ENCODE measurements at places on chromosomes 1 and 21. TPM values are rescaled to one million over a fixed set of nuclear protein-coding genes. Genes with fewer than 3 reads are reported as not detected.

DNA sequence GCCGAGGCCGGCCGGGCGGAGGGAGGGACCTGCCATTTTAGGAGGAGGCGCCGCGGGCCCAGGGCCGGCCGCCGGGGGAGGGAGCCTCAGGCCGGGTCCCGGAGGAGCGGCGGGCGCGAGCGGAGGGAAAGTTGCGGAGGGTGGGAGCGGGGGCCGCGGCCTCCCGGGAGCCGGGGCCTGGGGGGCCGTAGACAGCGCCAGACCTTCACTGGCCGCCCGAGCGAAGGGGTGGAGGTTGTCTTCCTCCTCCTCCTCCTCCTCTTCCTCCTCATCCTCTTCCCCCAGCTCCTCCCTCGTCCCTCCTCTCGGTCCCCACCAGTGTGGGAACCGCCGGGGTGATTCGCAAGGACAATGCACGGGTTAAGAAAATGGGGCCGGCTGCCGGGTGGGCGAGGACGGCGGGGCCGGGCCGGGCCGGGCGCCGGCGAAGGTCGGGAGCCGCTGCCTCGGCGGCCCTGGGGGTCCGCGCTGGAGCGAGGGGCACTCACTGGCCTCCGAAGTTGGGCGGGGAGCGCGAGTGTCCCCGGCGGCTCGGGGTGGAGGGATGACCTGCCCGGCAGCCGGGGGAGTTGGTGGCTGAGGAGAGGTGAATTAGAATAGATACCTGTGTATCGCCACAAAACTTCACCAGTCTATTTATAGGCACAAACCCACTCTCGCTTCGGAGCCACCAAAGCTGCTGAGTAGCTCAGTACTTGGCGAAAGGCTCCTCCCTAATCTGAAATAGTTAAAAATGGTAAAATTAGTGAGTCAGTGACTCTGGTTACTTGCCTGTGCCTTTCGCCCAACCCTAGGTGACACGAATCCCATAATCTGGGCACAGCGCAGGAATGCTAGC is 1.3 kb downstream of the DYRK1A start:
- peak; percentile 68 for DNase-seq
- peaks cover 42% of the 10 kb centered on the region for H3K4me1 ChIP-seq
- no peaks in the 10 kb centered on the region for H3K27me3 ChIP-seq
- peak overlapping the region; percentile 99 for H3K27ac ChIP-seq
- no peaks in the 10 kb centered on the region for H3K36me3 ChIP-seq

- H3K4me1 ChIP-seq = peaks cover 18% of the 10 kb centered on the region
- peak overlapping the region; percentile 56 for H3K27ac ChIP-seq
- DNase-seq = no peak
Measured at GRCh38 chr21:34987501-34988072, 61.5 kb downstream of the RUNX1 start.

- DNase-seq = no peak
- no peaks in the 10 kb centered on the region for H3K4me1 ChIP-seq
- no peak overlapping the region for H3K4me3 ChIP-seq
- H3K27ac ChIP-seq = no peak overlapping the region
Measured at GRCh38 chr1:169461390-169462000, 24.2 kb downstream of the SLC19A2 start.

- no peak overlapping the region for H3K4me3 ChIP-seq
- H3K27me3 ChIP-seq = no peaks in the 10 kb centered on the region
- no peak for DNase-seq
Measured at GRCh38 chr1:234645474-234645953, 35.5 kb upstream of the IRF2BP2 start.

DNA sequence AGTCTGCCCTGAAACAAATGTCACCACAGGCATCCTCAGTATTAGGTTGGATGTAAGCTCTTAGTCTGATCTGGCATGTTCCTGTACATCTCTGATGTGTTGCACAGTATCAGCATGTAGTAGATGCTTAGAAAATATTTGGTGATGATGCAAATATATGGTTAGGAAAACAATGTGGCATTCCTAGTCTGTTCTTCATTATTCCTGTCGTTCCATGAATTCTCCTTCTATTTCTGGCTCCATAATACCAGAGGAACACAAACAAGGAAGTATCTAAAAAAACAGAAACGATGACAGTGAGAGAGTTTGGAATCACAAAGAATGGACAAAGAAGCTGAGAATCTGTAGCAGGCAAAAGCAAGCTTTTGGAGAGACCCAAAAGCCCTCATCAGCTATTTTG is 236.6 kb downstream of the HHAT start:
- H3K4me1 ChIP-seq = no peaks in the 10 kb centered on the region
- no peak for DNase-seq
- H3K27ac ChIP-seq = no peak overlapping the region
- H3K36me3 ChIP-seq = no peaks in the 10 kb centered on the region

- H3K36me3 ChIP-seq = no peaks in the 10 kb centered on the region
- H3K4me1 ChIP-seq = no peaks in the 10 kb centered on the region
- DNase-seq = no peak
- no peak overlapping the region for H3K27ac ChIP-seq
- H3K4me3 ChIP-seq = no peak overlapping the region
Measured at GRCh38 chr1:241934866-241935265, 22.7 kb upstream of the BECN2 start.

GRCh38 chr1:240941701-240942370 is 329.9 kb upstream of the GREM2 start:
- no peak for DNase-seq
- no peak overlapping the region for H3K27ac ChIP-seq
- H3K4me3 ChIP-seq = no peak overlapping the region
- no peaks in the 10 kb centered on the region for H3K4me1 ChIP-seq
- H3K36me3 ChIP-seq = no peaks in the 10 kb centered on the region

- no peaks in the 10 kb centered on the region for H3K4me1 ChIP-seq
- H3K36me3 ChIP-seq = no peaks in the 10 kb centered on the region
- no peaks in the 10 kb centered on the region for H3K27me3 ChIP-seq
- H3K4me3 ChIP-seq = no peak overlapping the region
- DNase-seq = no peak
- no peak overlapping the region for H3K27ac ChIP-seq
Measured at GRCh38 chr1:22850681-22851080, 122.0 kb downstream of the LACTBL1 start.

DNA sequence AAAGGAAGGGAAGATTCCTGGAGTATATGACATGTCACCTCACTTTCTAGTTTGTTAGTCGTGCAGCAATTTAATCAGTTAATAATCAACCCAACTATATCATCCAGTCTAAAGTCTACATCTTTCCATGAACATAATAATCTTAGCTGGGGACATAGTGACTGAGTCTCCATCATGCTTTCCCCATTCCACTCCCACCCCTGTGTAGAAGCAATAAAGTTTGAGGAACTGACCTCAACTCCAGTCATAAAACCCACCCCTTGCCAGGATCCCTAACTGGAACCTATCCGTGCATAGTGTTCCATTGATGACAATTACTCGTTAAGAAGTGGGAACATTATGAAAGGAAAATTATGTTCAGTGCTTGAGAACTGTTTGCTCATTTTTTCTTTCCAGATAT is 48.9 kb upstream of the MROH9 start:
- H3K4me3 ChIP-seq = no peak overlapping the region
- H3K27ac ChIP-seq = peak overlapping the region; percentile 54
- H3K4me1 ChIP-seq = no peaks in the 10 kb centered on the region
- H3K27me3 ChIP-seq = no peaks in the 10 kb centered on the region
- no peaks in the 10 kb centered on the region for H3K36me3 ChIP-seq

- peaks cover 36% of the 10 kb centered on the region for H3K4me1 ChIP-seq
- no peak overlapping the region for H3K4me3 ChIP-seq
- H3K27me3 ChIP-seq = no peaks in the 10 kb centered on the region
Measured at GRCh38 chr1:46690931-46691421, 19.3 kb downstream of the TEX38 start.

- no peaks in the 10 kb centered on the region for H3K27me3 ChIP-seq
- H3K4me1 ChIP-seq = no peaks in the 10 kb centered on the region
- no peak overlapping the region for H3K4me3 ChIP-seq
- H3K27ac ChIP-seq = no peak overlapping the region
- H3K36me3 ChIP-seq = no peaks in the 10 kb centered on the region
Measured at GRCh38 chr1:72851597-72851996, 569.3 kb upstream of the NEGR1 start.

DNA sequence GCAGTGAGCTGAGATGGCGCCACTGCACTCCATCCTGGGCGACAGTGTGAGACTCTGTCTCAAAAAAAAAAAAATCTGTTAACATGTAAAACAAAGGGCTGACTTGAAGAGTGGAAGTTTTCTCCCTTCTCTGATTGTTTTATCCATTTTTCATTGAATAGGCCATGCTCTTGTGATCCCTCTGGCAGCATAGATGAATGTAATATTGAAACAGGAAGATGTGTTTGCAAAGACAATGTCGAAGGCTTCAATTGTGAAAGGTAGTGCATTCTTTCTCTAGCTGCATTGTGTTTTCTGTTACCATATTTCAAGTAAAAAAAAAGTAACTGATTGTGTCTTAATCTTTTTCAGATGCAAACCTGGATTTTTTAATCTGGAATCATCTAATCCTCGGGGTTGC is 69.6 kb upstream of the LAMC2 start:
- H3K27ac ChIP-seq = no peak overlapping the region
- DNase-seq = no peak
- H3K4me3 ChIP-seq = no peak overlapping the region
- H3K36me3 ChIP-seq = peaks cover 37% of the 10 kb centered on the region
- no peaks in the 10 kb centered on the region for H3K27me3 ChIP-seq

DNA sequence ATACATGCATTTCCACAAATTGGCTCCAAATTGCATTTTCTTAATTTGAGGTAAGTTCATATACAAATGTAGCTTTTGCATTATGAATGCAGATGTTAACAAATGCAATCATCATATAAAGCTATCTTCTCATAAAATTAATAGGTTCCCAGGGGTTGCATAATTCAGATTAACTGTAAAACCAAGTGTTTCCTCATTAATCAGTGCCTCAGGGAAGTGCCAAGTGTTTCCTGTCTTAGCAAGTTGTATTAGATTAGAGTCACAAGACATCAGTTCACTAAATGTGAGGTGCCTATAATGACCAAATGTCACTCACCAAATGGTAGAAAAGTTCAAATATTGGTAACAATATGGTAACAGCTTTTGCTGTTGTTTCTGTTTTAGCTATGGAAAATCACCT is 140.8 kb downstream of the PTGER3 start:
- DNase-seq = no peak
- H3K27me3 ChIP-seq = no peaks in the 10 kb centered on the region
- H3K36me3 ChIP-seq = no peaks in the 10 kb centered on the region
- H3K4me3 ChIP-seq = no peak overlapping the region

DNA sequence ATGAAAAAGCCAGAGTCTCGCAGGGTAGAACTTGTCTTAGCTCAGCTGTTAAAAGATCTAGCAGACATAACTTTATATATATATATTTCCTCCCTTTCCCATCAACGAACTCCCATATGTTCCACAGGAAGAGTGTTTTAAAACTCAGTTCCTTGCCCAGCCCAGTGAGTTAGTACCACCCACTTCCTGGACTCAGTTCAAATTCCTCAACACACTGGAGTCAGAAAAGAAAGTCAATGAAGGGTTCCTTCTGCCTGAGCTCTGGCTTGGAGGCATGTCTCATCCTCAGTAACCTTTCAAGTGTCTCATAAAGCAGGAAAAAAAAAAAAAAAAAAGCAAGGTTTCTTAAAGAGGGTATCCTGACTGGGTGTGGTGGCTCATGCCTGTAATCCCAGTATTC is 15.6 kb downstream of the TPM3 start:
- peaks cover 28% of the 10 kb centered on the region for H3K4me1 ChIP-seq
- H3K27me3 ChIP-seq = no peaks in the 10 kb centered on the region
- H3K36me3 ChIP-seq = no peaks in the 10 kb centered on the region
- DNase-seq = no peak

Gene C1QB
- 107 TPM for total RNA-seq

Gene CHIT1
- not detected for total RNA-seq

Gene MUTYH
- total RNA-seq = 29.2 TPM

Data from Peyer's patch (tissue), 4 donors.